PC-9 (cell line): ENCODE measurements at places on chromosomes 5 and 9.
A peak's percentile ranks its signal among the peaks of the same experiment; 100 is the strongest.

DNA sequence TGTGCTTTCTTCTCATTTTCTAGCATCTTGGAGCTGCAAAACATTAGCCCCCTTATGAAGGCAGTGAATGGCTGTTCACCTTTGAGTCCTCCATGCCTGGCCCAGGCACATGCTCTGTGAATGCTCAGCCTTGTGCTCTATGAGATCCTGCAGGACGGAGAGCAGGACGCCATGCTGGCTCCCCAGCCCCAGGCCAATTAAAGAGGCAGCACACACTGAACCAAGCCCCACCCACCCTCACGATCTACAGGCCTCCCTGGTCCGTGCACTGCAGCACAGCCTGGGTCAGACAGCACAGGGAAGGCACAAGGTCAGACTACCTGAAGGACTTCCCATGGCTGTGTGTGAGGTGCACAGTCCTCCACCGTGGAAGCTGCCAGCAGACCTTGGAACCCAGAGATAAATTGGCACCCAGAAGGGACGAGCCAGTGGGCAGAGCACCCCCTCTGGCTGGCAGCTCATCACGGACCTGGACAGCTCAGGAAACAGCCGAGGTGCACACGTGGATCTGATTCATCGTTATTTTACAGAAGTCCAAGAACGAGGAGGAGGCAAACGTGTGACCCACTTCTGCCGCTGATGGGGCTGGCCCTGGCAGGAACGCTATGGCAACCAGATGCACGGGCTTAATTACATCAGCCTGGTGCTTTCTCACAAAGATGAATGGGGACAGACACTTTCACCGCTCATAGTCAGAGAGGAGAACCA is 59.5 kb downstream of the OLFM1 start:
- DNase-seq, result no peak

GRCh38 chr5:149756354-149756753 is 26.2 kb downstream of the PPARGC1B start:
- no peak for DNase-seq

- DNase-seq, result no peak
Observed at GRCh38 chr5:149580808-149581191, 498 bp upstream of the ARHGEF37 start.

GRCh38 chr9:747567-747966 is 93.9 kb upstream of the DMRT1 start:
- no peak for DNase-seq

DNA sequence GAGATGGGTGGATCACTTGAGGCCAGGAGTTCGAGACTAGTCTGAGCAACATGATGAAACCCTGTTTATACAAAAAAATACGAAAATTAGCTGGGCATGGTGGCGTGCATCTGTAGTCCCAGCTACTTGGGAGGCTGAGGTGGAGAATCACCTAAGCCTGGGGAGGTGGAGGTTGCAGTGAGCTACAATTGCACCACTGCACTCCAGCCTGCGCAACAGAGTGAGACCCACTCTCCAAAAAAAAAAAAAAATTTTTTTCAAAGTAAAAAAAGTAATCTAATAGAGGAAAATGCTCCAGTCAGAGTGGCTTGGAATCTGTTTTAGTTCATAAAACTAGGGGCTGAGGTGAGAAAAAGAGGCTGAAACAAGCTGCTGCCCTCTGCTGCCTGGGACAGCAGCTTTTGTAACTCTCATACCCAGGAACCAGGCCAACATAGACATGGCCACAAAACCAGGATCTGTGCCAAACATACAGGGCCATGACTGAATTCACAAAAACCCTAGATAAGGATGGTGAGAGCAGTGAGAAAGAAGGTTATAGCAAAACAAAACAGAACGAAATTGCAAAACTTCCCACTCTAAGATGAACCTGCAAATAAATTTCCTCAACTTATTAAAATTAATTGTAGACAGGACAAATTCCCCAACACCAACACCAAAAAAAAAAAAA is 13.1 kb upstream of the DCAF12 start:
- DNase-seq, result no peak

GRCh38 chr5:36198281-36198680 is 43.4 kb downstream of the NADK2 start:
- DNase-seq, result no peak

- peak; percentile 94 for DNase-seq
Observed at GRCh38 chr9:98575379-98576346, 133.1 kb downstream of the GABBR2 start.
